Amygdala (tissue), 56 donors: ENCODE measurements at places on chromosomes 12 and 14.

DNA sequence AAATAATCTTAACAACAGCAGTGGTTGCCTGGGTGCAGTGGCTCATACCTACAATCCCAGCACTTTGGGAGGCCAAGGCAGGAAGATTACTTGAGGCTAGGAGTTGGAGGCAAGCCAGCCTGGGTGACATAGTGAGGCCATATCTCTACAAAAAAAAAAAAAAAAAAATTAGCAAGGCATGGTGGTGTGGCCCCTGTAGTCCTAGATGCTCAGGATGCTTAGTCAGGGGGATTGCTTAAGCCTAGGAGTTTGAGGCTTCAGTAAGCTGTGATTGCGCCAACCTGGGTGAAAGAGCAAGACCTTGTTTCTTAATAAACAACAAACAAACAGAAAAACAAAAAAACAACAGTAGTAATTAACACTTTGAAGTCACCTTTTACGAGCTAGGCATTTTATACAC is 642 bp upstream of the ACSM4 start:
- DNase-seq, result no peak

DNA sequence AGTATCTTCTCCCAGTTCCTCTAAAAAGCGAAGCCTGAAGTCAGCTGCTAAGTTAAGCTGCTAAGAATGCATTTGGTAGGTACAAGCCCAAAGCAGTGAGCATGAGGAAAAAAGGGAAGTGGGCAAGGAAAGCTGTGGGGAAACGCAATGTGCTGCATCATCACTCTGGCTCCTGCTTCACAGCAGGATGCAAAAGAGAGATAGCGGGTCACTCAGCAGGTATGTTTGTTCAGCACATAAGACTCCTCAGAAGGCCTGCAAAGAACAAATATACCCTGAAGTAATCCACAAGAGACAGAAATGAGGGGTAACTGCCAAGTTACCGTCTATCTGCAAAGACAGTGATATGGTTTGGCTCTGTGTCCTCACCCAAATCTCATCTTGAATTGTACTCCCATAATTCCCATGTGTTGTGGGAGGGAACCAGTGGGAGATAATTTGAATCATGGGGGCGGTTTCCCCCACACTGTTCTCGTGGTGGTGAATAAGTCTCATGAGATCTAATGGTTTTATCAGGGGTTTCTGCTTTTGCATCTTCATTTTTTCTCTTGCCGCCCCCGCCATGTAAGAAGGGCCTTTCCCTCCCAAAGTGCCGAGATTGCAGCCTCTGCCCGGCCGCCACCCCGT is 127.4 kb upstream of the EGLN3 start:
- no peak for DNase-seq

- no peak for DNase-seq
Observed at GRCh38 chr12:124035163-124035562, 62.1 kb downstream of the ZNF664 start.

GRCh38 chr12:57342207-57342691 is 88.6 kb downstream of the R3HDM2 start:
- peak; percentile 36 for DNase-seq

DNA sequence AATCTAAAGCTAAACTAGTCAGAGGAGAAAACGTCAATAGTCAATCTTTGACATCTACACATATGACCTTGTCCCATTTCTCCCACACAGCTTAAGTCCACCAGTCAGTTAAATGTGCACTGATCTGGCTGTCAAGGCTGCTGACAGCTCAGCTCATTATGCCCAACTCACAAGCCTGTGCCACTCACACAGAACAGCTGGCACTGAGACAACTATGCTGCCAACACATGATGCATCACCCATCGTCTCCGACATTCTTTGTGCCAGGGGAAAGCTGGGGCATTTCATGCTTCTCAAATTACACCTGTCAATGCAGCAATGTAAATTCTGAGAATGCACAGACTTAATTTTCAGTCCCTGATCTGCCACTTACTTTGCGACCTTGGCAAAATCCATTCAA is 25.3 kb downstream of the GNS start:
- DNase-seq, result no peak

DNA sequence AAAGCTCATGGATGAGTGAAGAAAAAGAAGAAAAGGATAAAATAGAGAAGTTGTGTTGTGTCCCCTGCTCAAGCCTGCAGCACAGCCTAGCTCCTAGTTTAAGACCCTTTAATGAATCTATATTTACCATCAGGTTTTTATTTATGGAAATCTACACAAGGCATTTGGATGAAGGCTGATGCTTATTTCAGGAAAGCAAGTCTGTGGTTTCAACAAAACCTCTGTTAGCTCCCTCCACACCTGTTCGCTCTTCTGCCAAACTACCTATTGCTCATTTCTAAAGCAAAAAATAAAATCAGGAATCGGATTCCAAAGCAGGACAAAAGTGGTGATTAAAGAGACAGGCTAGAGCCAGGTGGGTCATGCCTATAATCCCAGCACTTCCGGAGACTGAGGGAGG is 18.9 kb upstream of the MAP3K9 start:
- DNase-seq, result no peak

- no peak for DNase-seq
Observed at GRCh38 chr12:82952946-82953345, 266.2 kb downstream of the TMTC2 start.

- no peak for DNase-seq
Observed at GRCh38 chr12:88604646-88605045, 24.4 kb upstream of the KITLG start.

GRCh38 chr12:39764944-39765560 is 145.4 kb upstream of the ABCD2 start:
- no peak for DNase-seq

DNA sequence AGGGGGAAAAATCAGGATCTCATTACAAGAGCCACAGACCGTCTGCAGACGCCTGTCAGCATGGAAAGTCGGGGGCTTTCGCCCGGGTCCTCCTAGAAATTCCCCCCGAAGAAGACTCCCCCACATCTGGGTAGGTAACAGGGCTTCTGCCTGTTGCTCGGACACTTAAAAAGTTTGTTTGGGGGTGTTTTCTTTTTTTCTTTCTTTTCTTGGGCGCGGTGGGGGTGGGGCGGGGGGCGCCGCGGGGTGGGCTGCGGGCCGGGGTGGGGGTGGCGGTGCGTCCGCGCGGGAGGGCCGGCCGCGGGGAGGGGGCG is 358 bp downstream of the ELK3 start:
- DNase-seq, result no peak

DNA sequence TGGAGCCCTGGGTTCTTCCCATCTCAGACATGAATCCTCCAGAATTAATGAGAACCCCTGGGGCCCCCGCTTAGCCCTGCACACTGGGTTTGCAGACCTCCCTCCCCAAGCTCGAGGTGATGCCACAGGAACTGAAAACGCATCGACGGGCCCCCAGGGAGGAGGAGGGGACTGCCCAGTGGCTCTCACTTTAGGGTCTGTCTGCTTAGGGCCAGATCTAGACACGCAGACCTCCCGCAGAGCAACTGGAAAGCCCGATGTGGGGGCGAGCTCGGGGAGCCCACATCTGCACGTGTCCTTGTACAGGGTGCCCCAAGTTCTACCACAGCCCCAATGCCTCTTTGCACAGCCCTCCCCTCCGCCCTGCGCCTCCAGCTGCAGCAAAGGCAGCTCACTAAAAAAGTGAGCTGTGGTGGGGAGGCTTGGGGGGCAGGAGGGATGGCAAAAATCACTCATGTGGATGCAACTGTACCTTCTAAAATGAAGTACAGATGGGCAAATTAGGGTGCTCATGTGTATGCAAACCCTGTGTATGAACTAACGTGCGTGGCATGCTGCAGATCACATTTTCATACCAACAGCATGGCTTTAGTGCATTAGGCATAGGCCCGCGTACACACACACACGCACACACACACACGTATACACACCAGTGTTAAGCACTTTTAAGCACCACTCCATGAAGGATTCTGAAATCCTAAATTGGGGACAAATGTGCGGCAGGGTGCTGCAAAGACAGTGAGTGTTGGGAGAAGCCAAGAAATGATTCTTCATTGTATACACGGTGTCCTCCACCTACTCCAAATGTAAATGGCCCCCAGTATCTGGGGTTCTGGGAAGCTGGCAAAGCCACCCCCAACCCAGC is 99.9 kb upstream of the MAP1LC3B2 start:
- no peak for DNase-seq

DNA sequence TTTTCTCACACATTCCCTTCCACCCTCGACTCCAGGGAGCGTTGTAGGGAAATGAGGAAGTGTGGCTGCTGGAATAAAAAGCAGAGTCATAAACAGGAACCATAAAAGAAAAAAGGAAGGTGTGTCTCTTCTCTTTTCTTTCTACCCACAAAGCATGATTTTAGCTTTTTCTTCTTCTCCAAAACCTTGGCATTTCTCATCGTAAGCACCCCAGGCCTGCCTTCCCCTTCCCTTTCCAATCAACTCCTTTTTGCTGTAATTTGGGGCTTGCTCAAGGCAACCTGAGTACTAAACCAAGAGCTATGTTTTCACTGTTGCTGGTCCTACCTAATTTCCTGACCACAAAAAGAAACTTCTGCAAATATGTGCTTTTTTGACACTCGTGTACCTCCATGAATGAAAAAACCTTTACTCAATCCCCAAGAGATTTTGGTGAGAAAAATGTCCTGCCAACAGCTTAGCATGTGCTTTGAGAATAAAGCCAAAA is 9.2 kb downstream of the PLBD1 start:
- no peak for DNase-seq

GRCh38 chr12:101238800-101239329 is 28.8 kb upstream of the SLC5A8 start:
- DNase-seq, result no peak

DNA sequence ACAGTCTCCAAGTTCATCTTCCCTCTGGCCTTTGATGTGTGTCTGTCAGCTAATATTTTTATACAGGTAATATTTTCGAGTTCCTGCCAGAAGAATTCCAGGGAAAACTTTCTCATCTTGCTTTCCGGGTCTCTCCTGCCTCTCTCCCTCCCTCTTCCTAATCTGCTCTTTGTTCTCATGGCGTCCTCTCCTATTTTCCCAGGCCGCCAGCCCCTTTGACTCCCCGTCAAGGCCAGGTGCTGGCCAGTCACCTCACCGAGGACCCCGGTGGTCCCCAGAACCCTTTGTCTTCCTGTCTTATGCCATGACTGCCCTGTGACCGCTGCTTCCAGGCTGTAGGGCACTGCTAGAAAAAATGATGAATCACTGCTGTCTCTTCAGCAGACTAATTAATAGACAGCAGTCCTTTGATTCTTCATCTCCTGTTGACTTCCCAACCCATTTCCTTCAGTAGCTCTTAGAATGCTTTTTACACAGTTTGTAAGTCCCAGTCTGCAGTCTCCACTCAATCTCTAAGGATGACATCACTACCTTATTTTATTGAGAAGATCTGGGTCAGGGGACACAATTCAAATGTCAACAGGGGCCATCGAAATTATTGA is 40.7 kb downstream of the PPFIBP1 start:
- no peak for DNase-seq

DNA sequence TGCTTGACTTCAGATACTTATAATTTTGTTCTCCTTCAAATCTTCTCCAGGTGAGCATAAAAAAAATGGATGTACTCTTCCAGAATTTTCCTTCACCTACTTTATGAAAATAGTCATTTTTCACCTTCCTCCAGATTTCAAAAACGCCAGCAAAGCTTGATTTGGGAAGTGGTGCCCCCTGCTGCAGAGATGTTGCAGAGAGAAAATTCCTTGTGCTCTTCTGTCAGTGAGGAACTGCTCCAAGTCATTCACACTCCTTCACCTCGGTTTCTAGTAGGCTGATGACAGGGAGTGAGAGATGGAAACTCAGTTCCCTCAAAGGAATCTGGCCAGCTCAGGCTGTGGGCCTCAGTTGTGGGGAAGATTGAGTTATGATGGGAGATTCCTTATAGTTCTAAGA is 24.2 kb upstream of the RNASE3 start:
- DNase-seq, result no peak

- no peak for DNase-seq
Observed at GRCh38 chr14:68899033-68899603, 80.0 kb downstream of the ACTN1 start.

DNA sequence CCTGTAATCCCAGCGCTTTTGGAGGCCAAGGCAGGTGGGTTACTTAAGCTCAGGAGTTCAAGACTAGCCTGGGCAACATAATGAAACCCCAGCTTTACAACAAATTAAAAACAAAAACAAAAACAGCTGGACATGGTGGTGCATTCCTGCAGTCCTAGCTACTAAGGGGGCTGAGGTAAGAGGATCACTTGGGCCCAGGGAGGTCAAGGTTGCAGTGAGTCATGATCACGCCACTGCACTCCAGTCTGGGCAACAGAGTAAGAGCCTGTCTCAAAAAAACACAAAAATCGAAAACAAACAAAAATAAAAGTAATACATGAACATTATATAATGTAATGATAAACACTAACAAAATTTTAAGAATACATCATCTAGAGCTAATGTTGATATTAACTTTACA is 46.2 kb upstream of the GRIP1 start:
- no peak for DNase-seq

GRCh38 chr12:119603767-119604166 is 10.2 kb downstream of the TMEM233 start:
- DNase-seq, result no peak

- no peak for DNase-seq
Observed at GRCh38 chr14:73700325-73700724, 13.9 kb downstream of the PNMA1 start.

DNA sequence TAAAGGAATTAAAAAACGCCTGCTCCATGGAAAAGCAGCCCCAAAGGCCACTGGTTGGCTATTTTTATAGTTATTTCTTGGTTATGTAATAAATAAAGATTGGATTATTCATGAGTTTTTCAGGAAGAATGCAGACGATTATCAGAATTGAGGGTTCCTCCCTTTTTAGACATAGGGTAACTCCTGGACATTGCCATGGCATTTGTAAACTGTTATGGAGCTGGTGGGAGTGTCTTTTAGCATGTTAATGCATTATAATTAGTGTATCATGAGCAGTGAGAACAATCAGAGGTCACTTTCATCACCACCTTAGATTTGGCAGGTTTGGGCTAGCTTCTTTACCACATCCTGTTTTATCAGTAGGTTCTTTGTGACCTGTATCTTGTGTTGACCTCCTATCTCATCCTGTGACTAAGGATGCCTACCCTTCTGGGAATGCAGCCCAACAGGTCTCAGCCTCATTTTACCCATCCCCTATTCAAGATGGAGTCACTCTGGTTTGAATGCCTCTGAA is 728.7 kb downstream of the GALC start:
- DNase-seq, result no peak

DNA sequence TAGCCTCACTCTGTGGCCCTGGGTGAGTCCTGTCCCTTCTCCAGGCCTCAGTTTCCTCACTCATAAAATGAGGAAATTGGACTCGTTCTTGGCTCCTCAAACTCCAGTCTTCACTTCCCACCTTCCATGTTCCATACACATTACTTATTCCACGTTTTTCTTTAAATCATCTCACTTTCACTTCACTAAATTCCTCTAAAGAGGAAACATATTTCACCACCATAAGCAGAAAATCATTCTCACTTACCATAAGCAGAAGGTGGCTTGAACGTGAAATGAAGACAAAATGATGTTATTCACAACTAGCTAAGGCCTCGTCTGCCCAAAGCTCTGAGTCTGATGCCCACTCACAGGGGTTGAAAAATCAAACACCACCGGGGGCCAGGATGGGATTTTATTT is 278.3 kb downstream of the ADGRD1 start:
- DNase-seq, result no peak

GRCh38 chr14:89750908-89751392 is 203.6 kb downstream of the EFCAB11 start:
- DNase-seq, result no peak
